ENCODE measurements at places on chromosomes 3 and 15.

DNA sequence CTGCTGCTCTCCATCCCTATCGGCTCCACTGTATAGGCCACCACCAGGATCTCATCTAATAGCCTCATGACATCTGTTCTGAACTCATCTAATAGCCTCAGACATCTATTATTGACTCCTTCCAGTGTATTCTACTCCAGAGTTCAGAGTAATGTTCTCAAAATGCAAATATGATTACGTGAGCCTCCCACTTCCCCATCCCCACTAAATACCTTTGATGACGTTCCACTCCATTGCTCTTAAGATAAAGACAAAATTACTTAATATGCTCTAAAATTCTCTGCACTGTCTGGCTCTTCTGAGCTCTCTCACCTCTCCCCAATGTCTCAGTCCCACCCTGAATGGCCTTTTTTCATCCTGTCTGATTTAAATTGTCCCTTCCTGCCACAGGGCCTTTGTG, 94.7 kb downstream of the SAMMSON start:
- DNase-seq = no peak

GRCh38 chr3:112333002-112333380, at the start of gene CD200:
Gene CD200 (plus strand): TSS chr3:112333156. CDS start chr3:112333213, 57 bp downstream.
- peak; percentile 39 for DNase-seq

- no peak for DNase-seq
Observed at GRCh38 chr3:59308684-59309083, 258.9 kb upstream of the CFAP20DC start.

- no peak for DNase-seq
Observed at GRCh38 chr15:89749951-89750559, 994 bp downstream of the MESP1 start.

GRCh38 chr15:97517737-97518136, 442.8 kb upstream of the ARRDC4 start:
- no peak for DNase-seq

- DNase-seq = no peak
Observed at GRCh38 chr3:60630953-60631352, 620.3 kb downstream of the FHIT start.

DNA sequence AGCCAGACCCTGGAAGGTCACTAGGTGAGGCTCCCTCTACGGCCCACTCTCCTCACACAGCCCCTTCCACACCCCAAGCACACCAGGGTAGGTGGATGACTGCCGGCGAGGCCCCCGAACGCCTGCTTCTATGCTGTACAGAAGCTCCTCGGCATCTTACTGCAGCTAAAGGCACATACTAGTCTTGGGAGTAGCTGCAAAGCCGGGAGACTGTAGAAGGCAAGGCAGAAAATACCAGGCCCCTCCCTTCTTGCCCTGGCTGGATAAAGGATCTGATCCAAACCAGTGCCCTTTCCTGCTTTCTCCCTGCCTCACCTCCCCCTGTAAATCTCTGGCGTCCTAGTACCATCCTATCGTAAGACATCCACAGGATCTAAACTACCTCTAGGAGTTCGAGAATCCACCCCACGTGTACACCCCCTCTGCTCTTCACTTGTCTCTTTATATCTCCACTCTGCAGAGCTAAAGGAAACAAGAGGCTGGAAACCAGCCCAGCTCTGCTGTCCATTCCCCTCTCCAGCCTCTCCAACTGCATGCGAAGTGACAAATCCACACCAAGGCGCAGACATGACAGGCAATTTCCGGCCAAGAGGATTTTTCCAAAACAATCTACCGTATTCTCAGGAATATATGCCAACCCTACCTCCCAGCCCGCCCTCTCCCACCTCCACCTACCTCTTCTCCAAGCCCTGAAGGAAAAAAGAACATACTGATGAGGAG, 11.8 kb downstream of the TNK2 start:
- DNase-seq = no peak

DNA sequence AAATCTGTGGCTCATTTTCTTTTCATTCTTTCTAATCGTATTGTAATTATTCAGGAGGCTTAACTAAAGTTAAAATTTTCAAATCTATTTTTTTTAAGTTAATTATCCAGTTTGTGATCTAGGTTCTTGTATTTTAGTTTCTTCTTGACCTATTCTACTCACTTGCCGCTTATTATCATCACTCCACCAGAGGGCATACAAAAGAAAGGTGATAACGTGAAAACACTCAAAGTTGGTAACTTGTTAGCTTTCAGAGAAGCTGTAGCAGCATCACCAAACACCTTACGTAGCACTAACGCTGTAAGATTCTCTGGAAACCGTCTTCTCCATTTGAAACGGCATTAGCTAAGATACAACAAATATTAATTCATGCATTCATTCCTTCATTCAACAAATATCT, 4.8 kb downstream of the GNB4 start:
- no peak for DNase-seq

- no peak for DNase-seq
Observed at GRCh38 chr15:23570486-23570885, 5.0 kb downstream of the MKRN3 start.

GRCh38 chr15:75163150-75163564, 38.5 kb upstream of the C15orf39 start:
- DNase-seq = no peak

GRCh38 chr3:195405651-195406050, 37.2 kb downstream of the ACAP2 start:
- no peak for DNase-seq

DNA sequence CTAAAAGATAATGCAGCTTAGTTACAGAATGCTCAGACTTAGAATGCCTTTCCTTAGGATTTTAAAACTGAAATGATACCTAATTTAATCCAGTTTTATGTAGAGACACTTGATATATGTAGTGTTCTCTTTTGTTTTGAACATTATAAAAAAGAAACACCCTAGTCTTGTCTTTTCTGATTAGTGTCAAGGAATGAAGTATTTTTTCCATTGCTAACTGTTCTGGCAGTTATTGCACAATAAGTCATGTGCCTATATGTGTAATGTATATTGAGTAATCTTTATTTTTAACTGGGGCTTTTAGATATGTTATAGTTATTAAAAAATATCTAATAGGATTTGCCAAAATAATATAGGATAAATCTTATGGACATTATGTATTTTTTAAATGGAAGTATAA, 4.5 kb downstream of the ARL8B start:
- DNase-seq = no peak

- DNase-seq = no peak
Observed at GRCh38 chr15:50361756-50362155, 6.8 kb upstream of the GABPB1 start.

DNA sequence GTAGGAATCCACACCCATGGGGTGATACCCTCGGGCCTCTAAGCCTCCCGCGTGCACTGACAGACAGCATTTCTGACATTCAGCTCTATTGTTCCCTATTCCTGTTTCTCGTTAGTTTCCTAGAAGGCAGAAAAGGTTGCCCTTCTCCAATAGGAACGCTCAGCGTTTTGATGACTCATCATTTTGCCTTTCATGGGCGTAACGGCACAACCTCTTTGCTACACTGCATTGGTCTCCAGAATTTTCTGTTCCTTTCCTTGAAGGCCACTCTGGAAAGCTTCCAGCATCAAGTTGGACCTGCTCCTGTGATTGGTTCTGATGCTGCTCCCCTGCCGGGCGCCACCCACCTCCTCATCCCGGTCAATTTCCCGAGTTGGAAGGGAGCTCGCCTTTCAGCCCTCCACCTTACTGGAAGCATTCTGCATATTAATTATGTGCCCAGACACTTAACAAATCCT, 13.0 kb upstream of the TNK2 start:
- no peak for DNase-seq

DNA sequence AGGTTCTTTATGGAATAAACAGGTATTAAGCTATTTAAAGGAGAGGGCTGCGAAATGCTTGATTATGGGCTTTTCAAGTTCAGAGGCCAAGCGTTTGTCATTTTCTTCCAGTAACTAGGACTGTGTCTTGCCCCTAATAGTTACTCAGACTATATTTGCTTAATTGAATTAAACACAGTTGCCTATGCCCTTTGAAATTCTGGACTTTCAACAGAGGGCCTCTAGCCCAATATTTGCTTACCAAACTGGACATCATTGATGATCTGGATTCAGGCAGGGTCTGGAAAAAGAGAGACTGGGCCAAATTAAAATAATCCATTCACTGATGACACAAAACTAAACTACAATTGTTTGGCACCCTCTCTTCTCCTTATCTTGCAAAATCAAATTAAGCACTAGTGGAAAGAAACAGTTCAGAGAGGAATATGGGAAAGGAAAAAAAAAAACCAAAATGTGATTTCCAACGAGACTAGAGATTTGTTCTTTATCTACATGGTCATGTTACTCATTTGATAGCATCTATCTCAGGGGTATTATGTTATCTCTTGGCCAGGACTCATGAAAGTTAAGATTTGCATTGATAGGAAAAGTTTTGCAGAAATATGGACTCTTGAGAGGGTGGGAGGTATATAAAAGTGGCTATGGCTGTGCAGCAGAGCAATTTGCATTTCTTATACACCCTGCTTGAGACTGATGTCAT, 75.1 kb upstream of the TSEN2 start:
- no peak for DNase-seq

DNA sequence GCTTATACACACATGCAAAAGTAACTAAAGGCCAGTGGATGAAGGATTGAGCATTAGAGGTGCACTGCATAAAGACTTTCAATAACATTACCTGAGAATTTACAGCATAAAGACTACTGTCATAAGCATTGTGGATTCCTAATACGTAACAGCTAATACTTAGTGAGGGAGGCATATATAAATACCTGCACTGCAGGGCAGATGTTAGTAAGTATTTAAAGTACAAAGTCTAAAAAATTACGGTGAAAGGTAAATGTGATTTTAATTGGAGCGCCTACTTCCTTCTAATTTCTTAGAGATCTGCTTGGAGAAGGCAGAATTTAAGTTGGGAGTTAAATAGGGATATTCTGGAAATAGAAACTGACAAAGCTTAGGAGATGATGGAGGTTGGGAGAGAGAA, 25.4 kb upstream of the TRPM7 start:
- DNase-seq = no peak

- no peak for DNase-seq
Observed at GRCh38 chr3:142224482-142225072, 808 bp downstream of the GK5 start.

GRCh38 chr3:2262204-2262603, 163.5 kb downstream of the CNTN4 start:
- no peak for DNase-seq

DNA sequence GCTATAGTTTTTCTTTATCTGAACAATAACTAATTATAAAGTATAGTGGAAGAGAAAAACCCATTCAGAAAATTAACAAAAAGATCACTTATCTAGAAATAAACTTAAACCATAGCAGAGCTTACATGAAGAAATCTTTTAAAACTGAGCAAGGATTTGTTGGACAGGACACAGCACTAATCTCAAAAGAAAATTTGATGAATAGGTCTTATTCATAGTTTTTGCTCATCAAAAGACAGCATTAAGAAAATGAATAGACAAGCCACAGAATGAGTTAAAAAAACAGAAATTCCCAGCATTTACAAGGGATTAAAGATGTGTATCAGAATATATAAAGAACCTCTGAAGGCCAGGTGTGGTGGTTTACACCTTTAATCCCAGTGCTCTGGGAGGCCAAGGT, 29.5 kb downstream of the PIK3CA start:
- no peak for DNase-seq

- no peak for DNase-seq
Observed at GRCh38 chr15:85993116-85993515, 86.6 kb upstream of the AGBL1 start.

DNA sequence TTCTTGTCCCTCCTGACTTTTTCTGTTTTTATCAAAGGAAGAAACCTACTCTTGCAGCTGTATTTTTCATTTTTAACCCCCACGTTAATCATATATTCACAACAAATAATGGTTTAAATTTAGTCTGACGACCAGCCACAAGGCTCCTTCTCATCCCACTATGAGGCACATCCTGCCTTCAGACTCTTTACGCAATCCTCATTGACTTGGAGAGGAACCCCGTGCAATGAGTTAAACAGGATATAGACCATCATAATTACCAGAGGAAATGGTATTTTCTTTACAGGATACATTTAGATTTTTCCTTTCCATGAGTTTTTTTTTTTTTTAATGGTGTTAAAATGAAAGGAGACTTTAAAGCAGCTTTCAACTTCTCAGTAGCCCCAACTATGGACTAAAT, 68.5 kb downstream of the WWTR1 start:
- no peak for DNase-seq

- no peak for DNase-seq
Observed at GRCh38 chr3:128338536-128339330, 128.0 kb downstream of the DNAJB8 start.

DNA sequence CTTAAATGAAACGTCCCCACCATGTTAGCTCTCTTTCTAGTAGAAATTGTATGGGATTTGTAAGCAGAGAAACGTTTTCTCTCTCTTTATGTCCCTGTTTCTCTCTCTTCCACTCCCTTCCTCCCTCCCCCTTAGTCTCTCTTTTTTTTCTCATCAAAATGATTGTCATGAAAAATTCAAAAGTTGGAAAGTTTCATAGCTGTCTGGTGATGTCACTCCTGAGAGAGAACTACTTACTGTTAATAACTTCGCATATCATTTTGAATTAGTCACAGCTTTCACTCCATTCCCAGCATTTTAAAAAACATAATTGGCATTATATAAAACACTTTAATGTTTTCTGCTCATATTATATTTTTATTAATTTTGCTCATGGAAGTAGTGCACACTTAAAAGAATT, 331.1 kb downstream of the C3orf38 start:
- DNase-seq = no peak

DNA sequence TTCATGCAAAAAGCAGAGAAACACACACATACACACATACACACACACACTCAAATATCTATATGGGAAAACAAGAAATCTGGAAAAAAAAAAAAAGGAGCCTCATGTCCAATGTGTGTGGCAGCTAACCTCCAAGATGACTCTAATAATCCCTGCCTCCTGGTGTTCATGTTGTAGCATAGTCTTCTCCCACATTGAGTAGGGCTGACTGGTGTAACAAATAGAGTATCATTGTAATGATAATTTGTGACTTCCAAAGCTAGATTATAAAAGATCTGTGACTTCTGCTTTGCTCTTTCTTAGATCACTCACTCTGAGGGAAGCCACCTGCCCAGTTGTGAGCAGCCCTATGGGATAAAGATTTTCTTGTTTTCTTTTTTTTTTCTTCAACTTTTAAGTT, 130.9 kb upstream of the TNIK start:
- DNase-seq = no peak

- no peak for DNase-seq
Observed at GRCh38 chr3:99562990-99563607, 75.3 kb upstream of the COL8A1 start.

- no peak for DNase-seq
Observed at GRCh38 chr3:14156201-14156600, 22.2 kb downstream of the XPC start.

Data from activated CD4-positive, alpha-beta T cell treated with anti-CD3 and anti-CD28 coated beads, Interleukin-2, amount 50 U/mL, for 1 hour (primary cell).